ENCODE measurements at places on chromosomes 11 and 22.

- DNase-seq = no peak
These were observed 3.0 kb upstream of the MYBPC3 start for GRCh38 chr11:47355283-47356128.

GRCh38 chr11:111429066-111429506, 50.0 kb upstream of the POU2AF1 start:
- peak; percentile 33 for DNase-seq

- no peak for DNase-seq
These were observed 20.1 kb upstream of the SMIM35 start for GRCh38 chr11:118106789-118107335.

DNA sequence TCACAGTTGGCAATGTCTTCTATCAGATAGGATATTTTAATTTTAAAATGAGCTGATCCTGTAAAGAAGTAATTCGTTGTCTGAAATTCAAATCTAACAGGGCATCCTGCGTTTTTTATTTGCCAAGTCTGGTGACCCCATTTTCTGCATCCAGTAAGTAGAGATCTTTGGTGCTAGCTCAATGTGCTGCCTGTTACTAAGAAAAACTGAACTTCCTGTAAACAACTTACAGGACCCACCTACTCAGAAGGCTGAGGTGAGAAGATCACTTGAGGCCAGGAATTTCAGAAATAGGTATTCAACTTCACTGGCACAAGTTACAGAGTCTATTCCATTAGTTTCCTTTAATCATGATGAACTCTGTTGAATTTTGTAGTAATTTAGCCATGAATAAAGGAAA, 4.0 kb downstream of the ARL14EP start:
- no peak for DNase-seq

DNA sequence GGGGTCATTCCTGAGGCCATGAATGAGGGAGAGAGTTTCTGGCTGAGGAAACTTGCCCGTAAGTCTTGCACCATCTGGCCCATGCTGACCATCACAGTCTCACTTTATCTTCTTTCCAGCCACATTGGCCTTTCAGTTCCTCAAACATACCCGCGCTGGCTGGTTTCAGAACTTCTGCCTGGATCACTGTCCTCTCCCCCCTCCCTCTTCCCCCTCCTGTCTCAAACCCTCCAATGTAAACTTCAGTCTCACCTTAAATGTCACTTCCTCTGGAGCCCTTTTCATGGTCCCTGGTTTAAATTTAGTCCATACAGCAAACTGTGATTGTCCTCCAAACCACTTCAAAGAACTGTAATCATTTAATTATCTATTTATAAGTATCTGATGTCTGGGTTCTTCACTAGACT, 3.7 kb upstream of the TMEM109 start:
- DNase-seq = no peak

GRCh38 chr22:35899736-35900135, 128.9 kb downstream of the RBFOX2 start:
- no peak for DNase-seq
